ENCODE measurements at places on chromosomes 12 and 14.
A peak's percentile ranks its signal among the peaks of the same experiment; 100 is the strongest.

GRCh38 chr12:60279221-60279620 is 683.4 kb downstream of the SLC16A7 start:
- DNase-seq: no peak

DNA sequence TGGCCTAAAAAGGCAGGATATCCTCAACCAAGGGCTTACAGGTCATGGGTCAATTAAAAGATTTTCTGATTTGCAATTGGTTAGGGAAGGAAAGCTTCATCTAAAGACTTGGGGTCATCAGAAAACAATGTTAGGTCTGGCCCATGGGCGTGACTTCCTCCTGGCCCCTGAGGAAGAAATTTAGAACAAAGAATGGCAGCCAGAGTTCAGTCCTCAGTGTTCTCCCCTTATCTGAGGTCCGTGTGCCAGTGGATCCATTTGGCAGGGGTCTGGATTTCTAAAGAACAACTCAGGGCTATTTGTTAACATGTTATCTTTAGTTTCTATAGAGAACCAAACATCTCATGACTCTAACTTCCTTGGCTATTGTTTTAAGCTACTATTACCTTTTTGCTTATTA is 27.8 kb upstream of the NFYB start:
- no peak for DNase-seq

DNA sequence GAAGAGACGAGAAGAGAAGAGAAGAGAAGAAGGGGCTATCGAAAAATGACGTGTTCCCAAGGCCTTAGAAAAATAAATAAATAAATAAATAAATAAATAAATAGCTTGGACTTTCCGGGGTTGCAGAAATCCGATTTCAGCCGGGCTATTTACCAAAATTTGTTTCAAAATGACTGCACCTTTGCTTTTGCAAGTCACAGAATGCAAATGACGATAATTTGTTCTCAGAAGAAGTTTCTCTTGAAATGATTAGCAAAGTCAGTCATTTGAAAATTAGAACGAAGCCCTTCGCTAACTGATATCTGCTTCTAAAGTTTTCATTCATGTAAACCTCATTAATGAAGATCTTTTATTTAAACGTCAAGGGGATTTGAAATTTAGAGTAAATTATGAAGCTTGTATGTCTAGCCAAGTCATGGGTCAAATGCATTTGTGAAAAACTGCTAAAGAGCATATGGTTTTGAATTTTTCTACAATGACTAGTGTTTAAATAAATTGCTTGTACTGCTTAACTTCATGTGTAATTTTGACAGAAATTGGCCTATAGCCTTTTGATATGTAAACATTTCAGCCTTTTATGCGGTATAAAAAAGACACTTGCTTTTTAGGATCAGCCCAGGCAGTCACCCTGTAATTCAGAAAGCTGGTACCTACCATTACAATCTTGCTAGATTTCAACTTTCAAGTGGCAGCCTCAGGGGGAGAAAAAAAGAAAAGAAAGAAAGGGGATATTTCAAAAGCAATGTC is 4.6 kb upstream of the GSC start:
- no peak for DNase-seq

DNA sequence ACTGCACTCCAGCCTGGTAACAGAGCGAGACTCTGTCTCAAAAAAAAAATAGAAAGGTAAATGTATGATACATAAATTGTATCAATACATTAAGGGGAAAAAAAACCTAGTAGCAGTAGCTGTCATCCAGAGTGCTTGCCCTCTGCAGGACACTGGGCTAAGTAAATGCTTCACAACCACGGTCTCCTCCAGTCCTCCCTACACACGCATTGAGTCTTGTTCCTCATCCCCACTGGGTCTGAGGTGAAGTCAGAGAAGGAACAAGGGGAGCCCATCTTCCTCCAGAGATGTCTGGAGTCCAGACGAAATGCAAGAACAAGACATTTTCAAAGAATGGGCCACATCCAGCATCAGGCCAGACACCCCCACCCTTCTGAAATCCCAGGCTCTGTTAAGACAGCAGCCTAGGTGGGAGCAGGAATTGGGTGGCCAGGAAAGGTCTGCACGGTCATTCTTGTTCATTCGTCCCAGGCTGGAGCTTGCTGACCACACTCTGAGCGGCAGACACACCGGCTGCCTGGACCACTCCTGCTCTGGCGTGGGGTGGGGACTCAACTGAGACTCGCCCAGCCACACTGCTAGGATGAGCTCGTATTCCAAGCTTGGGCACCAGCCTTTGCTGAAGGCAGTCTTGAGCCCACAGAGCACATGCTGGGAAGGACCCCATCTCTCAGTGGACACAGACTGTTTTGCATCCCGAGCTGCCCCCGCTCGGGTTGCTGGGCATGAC is 45.5 kb downstream of the CHGA start:
- no peak for DNase-seq

DNA sequence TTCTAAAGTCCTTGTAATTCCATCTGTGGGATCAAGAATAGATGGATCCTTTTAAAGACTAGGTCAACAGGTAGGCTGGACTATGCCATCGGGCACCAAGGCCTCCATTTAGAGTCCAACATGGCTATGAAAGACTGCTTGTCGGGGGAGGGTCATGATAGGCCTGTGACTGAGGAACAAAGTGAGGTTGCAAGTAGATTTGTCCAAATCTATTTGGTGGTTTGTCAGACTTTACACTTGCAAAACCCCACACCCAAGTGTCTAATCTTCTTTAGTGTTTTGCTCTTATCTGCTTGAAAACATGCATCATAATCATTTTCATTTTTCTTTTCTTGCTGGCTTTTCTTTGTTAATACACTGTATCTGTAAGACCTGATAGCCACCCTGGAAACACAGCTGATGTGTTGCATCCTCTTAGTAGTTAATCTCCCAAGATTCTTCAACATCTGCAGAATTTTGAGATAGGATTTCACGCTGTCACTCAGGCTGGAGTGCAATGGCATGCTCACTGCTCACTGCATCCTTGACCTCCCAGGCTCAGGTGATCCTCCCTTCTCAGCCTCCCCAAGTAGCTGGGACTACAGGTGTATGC is 50.3 kb downstream of the TDP1 start:
- no peak for DNase-seq

DNA sequence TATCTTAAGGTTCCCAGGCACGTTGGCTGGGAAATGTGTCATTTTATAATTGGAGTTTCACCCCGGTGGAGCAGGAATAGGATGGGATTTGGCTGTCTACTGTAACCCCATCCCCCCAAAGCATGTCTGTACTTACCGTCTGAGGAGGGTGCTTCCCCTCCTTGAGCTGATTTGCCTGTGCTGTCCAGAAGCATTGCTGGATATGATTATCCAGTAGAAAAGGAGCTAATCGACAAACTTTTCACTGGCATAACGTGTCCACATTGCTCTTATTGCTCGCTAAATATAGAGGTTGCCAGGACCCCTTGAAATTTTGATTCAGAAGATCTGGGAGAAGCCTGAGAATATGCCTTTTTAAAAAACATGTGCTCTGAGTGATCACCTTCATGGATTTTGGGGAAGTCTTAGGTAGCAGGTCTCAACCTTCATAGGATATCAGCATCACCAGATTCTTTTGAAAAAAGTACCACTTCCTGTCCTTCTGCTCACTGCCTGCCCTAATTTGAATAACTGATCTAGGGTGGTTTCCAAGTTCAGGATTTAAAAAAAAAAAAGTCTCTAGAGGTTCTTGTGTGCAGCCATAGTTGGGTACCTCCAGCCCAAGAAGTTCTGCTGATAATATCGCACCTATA is 80.4 kb upstream of the KCNA1 start:
- peak; percentile 60 for DNase-seq

DNA sequence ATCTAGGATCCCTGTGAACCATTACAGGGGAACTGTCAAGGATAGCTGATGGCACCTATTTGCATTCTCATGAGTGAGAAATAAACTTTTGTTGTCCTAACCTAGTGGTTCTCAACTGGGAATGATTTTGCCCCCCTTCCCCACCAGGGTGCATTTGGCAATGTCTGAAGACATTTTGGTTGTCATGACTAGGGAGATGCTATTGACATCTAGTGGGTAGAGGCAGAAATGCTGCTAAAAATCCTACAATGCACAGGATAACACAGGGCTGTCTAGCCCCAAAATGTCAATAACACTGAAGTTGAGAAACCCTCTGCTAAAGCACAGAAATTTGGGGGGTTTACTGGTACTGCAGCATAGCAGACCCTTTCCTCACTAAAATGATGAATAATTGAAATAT is 140.9 kb upstream of the SRRM4 start:
- DNase-seq: no peak

DNA sequence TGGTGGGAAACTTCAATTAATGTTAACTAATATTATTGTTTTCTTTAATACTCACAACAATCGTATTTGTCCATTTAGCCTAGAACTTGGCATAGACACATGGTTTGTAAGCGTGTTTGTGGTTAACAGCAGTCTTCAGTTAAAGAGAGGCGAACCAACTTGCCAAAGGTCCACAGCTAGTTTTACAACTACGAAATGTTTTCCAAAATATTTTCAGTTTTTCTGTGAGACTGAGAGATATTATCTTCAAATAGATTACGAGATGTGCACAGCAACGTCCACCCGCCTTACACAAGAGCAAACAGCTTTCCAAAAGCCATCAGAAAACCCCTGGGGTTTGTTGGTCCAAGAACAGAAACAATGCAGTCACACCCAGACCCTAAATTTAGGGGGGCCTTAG is 58.6 kb upstream of the RASSF3 start:
- no peak for DNase-seq

DNA sequence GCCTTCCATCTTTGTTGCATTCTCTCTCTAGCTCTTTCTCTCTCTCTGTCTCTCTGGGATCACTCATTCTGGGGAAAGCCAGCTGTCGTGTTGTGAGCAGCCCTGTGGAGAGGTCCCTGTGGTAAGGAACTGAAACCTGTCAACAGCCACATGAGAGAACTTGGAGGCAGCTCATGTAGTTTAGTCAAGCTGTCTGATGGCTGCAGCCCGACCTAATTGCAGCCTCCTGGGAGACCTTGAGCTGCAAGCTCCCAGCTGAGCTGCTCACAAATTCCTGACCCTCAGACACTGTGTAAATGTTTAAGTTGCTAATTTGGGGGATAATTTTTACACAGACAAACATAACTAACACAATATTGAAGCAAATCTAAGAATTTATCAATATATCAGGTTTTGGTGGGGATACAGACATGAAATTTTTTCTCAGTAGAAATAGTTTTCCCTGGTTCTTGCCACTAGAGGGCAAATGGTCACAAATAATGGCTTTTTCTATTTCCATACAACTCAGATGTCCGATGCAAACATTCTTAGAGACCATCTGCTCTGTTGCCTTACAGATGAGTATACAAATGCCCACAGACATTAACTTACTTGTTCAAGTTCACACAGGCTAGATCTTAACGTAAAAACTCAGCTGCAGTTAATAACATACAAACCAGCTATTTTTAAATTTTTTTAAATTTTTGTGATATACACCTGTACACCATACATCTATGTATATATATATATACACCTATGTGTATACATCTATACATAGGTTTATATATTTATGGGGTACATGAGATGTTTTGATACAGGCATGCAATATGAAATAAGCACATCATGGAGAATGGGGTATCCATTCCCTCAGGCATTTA is 15.5 kb upstream of the KRR1 start:
- peak; percentile 24 for DNase-seq

DNA sequence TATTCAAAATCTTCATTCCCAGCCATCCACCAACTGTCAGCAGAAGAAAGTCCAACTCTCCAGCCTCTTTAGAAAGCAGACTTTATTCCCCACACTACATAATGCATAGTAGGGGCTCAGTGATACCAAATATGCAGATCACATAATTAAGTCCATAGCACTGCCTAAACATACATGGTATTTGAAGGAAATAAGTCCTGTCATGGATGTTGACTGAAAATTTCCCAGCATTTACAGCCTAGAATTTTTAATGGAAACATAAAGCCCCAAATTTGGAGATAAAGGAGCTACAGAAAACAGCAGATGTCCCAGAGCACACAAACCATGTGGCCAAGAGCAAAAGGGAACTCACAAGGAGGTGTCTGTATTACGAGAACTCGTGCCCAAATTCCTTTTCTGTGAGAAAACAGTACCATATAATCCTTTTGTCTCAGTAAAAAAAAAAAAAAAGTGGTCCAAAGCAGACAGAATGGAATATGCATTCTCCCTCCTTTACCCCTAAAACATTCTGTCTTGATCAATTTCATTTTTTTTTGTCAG is 920.5 kb downstream of the NRXN3 start:
- no peak for DNase-seq

- no peak for DNase-seq
Measured at GRCh38 chr12:51813931-51814310, 34.6 kb downstream of the FIGNL2 start.

DNA sequence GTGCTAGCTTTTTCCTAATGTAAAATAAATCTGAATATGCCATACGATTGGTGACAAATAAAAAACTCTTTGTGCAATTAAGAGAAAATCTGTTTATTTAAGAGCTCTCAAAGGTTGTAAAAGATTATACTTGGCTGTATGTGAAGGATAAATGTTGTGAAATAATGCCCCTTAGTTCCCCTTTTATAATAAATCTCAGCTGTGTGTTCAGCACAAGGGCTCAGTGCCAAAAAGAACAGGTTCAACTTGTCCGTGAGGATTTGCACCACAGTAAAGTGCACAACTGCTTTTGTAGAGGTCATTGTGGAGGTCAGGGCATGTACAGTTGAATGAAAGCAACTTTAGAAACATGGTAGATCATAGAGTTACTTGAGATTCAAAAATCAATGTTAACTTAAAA is 118.6 kb downstream of the TRMT5 start:
- DNase-seq: no peak

DNA sequence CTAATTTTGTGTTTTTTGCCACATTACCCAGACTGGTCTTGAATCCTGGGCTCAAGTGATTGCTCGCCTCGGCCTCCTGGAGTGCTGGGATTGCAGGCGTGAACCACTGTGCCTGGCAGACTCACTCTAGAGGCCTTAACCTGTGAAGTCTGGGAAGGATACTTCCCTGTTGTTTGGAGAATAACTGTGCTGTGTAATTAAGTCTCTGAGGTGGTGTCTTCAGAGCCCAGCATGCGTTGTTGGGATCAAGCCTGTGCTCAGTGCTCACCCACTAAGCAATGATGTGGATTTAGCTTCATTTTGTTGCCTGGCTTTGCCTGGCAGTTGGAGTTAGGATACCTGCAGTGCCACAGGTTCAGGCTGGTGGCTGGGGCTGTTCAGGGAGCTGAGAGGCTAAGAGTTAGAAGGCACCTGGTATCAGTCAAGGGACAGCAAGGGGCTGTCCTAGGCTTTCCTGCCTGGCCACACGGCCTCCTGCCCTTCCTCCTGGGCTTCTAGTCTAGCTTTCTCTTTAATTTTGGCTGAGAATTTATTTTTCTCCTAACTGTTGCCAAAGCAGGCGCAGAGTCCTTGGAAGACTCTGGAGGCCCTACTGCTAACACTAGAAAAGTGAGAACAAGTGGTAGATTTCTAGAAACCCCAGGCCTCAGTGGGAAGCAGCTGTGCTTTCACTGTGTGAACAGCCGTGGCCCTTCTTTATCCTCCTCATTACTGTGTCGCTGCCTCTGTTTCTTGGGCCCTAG is 38.5 kb downstream of the EP400 start:
- DNase-seq: no peak
